ENCODE measurements at places on chromosomes 2 and 18.
A peak's percentile ranks its signal among the peaks of the same experiment; 100 is the strongest.

DNA sequence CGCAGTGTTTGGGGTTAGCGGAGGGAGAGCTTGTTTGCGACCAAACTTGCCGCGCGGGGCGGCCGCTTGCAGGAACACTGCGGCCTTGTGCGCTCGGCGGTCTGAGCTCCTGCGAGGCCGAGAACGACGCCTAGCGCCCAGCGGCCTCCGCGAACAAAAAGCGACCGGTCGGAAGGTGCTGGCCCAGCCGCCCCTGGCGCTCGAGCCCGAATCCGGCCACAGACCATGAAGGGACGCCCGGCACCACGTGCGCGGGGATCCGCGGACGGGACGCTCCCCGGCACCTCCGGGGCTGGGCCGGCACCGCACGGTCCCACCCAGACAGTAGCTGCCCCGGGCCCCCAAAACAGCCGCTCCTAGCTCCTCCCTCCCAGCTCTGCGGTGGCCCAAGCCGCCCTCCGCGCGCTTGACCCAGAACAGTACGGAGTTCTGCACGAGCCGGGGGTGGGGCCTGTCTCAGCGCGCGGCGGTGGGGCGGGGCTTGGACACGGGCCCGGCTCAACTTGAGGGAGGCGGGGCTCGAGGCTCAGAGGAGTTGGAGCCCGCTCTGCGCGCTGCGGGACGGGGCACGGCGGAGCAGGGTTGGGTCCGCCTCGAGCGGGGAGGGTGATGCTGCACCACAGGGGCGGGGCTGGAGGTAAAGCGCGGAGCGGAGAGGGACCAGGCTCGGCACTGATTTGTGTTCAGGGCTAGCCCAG lies 664 bp upstream of the IMPA2 start:
- no peaks in the 10 kb centered on the region for H3K36me3 ChIP-seq
- peak overlapping the region; percentile 51 for H3K27ac ChIP-seq
- DNase-seq, result peak; percentile 92
- peaks cover 19% of the 10 kb centered on the region for H3K4me1 ChIP-seq
- H3K27me3 ChIP-seq, result no peaks in the 10 kb centered on the region

DNA sequence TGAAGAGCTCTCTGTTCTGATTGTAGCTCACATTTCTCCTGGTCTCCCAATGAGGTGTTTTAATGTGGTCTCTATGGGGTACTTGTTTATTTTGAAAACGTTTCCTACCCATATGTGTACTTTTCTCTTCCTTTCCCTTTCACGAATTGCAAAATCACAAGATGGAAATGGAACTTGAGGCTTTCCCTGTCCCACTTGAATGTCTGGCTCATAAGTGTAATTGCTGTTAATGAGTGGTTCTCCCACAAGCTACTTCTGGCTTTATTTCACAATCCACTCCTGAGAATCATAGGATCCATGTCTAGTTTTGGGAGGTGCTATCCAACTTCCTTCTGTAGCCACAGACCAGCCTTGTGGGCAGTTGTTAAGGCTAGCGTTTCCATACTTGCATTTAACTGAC lies 81.1 kb upstream of the CAVIN2 start:
- H3K36me3 ChIP-seq, result no peaks in the 10 kb centered on the region
- no peaks in the 10 kb centered on the region for H3K27me3 ChIP-seq
- no peak overlapping the region for H3K4me3 ChIP-seq
- H3K27ac ChIP-seq, result no peak overlapping the region
- no peaks in the 10 kb centered on the region for H3K4me1 ChIP-seq

DNA sequence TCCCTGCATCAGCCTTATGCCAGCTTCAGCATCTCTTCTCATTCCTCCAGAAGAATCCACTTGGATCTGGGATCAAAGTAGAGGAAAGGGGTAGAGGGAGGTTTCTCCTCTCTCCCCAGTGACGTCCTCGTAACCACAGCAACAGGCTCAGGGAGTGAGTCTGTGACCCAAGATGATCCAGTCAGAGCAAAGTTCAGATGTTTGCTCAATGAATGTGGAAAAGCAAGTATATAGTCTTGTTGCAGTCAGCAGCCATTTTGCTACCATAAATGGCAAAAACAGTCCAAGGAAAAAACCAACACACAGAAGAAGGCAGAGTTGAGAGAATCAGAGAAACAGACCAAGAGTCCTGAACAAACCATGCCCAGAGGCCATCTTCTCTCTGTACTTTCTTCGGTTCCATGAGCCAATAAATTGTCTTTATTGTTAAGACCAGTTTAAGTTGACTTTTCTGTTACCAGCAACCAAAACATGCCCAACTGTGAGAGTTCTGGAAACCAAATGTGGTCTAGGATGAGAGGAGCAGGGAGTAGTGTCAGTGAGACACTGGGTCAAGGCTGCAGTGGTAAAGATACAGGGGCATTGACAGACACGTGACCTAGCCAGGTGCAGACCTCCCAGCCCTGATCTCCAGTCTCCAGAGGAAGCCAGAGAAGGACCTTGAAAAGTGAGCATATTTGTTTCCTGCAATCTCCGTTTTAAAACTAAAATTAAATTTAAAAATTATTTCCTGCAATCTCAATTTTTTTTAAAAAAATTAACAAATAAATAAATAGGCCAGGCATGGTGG lies 3.2 kb upstream of the CXCR1 start:
- peaks cover 24% of the 10 kb centered on the region for H3K4me1 ChIP-seq
- no peak overlapping the region for H3K27ac ChIP-seq
- H3K4me3 ChIP-seq, result no peak overlapping the region
- H3K27me3 ChIP-seq, result peaks cover 9% of the 10 kb centered on the region

DNA sequence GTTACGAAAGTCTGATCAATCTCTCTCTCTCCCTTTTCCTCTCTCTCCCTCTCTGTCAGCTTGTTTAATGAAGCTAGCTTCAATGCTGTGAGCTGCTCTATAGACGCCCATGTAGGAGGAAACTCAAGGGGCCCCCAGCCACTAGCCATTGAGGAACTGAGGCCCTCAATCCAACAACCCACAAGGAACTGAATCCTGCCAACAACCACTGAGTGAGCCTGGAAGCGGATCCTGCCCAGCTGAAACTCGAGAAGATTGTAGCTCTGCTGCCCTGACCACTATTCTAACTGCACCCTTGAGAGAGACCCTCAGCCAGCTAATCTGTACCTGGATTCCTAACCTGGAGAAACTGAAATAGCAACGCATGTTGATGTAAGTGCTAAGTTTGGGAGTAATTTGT lies 129.2 kb downstream of the BCL11A start:
- H3K36me3 ChIP-seq, result no peaks in the 10 kb centered on the region
- H3K4me3 ChIP-seq, result no peak overlapping the region
- no peak for DNase-seq
- no peaks in the 10 kb centered on the region for H3K27me3 ChIP-seq
- no peak overlapping the region for H3K27ac ChIP-seq

DNA sequence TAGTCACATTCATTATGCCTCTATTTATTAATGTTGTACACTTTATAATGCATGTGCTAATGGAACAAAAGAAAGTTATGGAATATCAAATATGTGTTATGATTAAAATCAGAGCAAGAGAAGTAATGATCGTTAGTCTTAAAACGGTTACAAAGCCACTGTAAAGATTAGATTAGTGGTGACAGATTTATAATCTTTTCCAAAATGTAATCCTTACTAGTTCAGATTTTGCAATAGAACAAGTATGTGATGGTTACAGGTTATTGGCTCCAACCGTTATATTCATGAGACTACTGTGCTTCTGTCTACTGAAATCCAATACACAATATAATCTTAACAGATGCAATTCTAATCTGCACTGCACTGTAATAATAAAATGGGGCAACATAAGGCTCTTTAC lies 180.6 kb downstream of the ZNF521 start:
- H3K4me1 ChIP-seq, result no peaks in the 10 kb centered on the region
- no peak overlapping the region for H3K27ac ChIP-seq
- no peaks in the 10 kb centered on the region for H3K27me3 ChIP-seq
- H3K36me3 ChIP-seq, result no peaks in the 10 kb centered on the region

DNA sequence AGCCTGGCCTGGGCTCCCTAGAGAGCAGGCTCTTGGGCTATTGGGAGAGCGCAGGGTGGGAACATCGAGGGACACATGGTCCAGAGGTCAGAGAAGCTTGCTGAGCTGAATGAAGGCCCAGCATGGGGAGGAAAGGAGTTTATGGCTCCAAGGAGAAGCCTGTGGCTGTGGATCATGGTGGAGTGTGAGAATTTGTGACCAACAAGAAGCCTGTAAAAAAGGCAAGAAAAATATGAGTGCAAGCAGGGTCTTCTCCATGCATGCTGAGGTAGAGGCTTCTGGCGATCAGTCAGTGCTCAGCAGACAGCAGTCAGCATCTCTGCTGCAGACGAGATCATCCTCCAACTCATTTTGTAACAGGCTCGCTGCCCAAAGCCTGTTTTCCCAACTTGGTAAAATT lies 1.3 kb upstream of the SCYGR3 start:
- DNase-seq, result no peak
- H3K27me3 ChIP-seq, result peaks cover 4% of the 10 kb centered on the region
- H3K4me1 ChIP-seq, result no peaks in the 10 kb centered on the region
- H3K4me3 ChIP-seq, result no peak overlapping the region
- H3K36me3 ChIP-seq, result no peaks in the 10 kb centered on the region

- H3K36me3 ChIP-seq, result peaks cover 39% of the 10 kb centered on the region
- no peaks in the 10 kb centered on the region for H3K4me1 ChIP-seq
- H3K27ac ChIP-seq, result no peak overlapping the region
- no peaks in the 10 kb centered on the region for H3K27me3 ChIP-seq
- no peak overlapping the region for H3K4me3 ChIP-seq
- DNase-seq, result no peak
Observed at GRCh38 chr18:21660078-21660477, 44.5 kb downstream of the ABHD3 start.

- no peak overlapping the region for H3K27ac ChIP-seq
- DNase-seq, result no peak
- peaks cover 1% of the 10 kb centered on the region for H3K27me3 ChIP-seq
- H3K4me3 ChIP-seq, result no peak overlapping the region
- no peaks in the 10 kb centered on the region for H3K36me3 ChIP-seq
Observed at GRCh38 chr18:44638034-44638540, 42.6 kb upstream of the SETBP1 start.

- no peaks in the 10 kb centered on the region for H3K4me1 ChIP-seq
- H3K36me3 ChIP-seq, result no peaks in the 10 kb centered on the region
- no peak for DNase-seq
- no peak overlapping the region for H3K27ac ChIP-seq
Observed at GRCh38 chr2:217414429-217414828, 554.6 kb upstream of the TNP1 start.

DNA sequence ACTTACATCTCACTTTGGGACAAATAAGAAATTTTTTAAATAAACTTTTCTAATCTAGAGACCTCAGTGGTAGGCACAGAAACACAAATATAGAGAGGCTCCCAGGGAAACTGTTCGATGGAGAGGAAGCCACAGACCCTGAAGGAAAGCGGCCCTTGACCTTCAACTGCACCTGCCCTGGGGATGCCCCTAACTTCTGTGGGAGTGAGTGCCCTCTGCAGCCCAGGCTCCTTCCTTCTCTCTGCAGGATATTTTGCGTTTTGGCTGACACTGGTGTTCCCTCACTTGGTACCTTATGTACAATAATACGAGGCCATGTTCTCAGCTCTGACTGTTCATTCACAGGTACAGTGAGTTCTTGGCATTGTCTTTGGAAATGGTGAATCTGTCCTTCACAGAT lies 64.8 kb upstream of the MAL start:
- H3K4me1 ChIP-seq, result no peaks in the 10 kb centered on the region
- peaks cover 15% of the 10 kb centered on the region for H3K27me3 ChIP-seq
- H3K36me3 ChIP-seq, result no peaks in the 10 kb centered on the region
- no peak overlapping the region for H3K27ac ChIP-seq
- H3K4me3 ChIP-seq, result no peak overlapping the region

DNA sequence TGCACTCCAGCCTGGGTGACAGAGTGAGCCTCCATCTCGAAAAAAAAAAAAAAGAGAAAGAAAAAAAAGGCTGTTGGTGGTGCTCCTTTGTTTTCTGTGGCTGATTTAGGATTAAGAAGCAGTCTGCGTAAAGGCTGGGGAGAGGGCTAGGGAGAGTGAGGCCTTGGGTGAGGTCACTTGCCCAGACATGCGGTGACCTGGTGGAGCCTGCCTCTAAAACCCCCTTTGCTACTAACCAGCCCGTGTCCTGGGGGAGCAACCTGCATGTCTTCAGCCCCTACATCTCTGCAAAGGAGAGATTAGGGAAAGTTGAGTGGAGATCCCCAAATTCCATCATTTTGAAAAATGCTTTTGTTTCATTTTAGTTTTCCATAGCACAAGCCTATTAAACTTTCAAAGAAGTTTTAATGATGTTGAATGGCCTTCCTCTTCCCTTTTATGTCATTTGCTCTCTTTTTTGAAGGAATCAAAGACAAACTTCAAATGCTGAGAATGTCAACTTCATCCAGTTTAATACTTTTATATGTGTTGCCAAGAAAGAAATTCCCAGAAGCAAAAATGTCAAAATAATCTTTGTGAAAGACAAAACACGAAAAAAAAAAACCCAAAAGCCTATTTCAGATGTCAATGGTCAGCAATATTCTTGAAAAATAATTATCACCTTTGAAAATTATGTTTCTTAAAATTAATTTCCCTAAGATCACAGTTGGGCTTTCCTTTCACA lies 38.9 kb upstream of the RALBP1 start:
- DNase-seq, result no peak
- peaks cover 2% of the 10 kb centered on the region for H3K27me3 ChIP-seq
- H3K27ac ChIP-seq, result no peak overlapping the region
- no peaks in the 10 kb centered on the region for H3K4me1 ChIP-seq

GRCh38 chr2:55365303-55365702 lies 54.4 kb downstream of the CCDC88A start:
- H3K4me3 ChIP-seq, result no peak overlapping the region
- H3K4me1 ChIP-seq, result no peaks in the 10 kb centered on the region
- no peaks in the 10 kb centered on the region for H3K27me3 ChIP-seq
- no peaks in the 10 kb centered on the region for H3K36me3 ChIP-seq
- H3K27ac ChIP-seq, result no peak overlapping the region

DNA sequence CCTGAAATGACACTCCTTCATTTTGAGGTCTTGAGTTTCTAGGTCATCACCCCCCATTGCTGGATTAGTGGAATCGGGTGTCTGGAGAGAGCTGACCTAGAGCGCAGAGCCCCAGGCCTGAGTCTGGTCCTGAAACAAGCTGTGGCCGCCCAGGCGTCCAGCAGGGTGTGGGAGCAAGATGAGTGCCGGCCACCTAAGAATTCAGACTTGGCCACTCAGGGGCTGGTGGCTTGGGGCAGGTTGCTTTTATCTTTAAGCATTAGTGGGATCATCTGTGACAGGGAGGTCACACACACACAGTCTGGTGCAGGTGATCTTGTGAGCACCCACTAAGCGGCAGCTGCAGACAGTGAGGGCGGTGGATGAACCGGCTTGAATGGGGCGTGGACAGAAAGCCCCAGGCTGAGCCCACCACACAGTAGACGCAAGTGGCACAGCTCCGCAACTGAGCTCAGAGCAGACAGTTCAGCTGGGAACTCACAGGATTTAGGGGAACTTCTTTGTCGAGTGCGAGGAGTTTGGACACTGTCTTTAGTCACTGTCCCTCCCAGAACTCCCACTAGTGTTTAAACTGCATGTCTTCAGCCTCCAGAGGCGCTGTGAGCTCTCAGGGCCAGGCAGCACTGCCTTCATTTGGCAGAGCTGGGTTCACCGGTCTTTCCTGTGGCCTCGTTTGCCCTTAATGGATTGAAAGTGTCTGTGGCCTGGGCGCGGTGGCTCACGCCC lies 21.5 kb downstream of the ITGB1BP1 start:
- no peak for DNase-seq
- peaks cover 5% of the 10 kb centered on the region for H3K36me3 ChIP-seq
- no peaks in the 10 kb centered on the region for H3K4me1 ChIP-seq
- H3K27ac ChIP-seq, result no peak overlapping the region

Data from CD4-positive, CD25-positive, alpha-beta regulatory T cell (primary cell).